ENCODE measurements at places on chromosomes 5 and 9.

DNA sequence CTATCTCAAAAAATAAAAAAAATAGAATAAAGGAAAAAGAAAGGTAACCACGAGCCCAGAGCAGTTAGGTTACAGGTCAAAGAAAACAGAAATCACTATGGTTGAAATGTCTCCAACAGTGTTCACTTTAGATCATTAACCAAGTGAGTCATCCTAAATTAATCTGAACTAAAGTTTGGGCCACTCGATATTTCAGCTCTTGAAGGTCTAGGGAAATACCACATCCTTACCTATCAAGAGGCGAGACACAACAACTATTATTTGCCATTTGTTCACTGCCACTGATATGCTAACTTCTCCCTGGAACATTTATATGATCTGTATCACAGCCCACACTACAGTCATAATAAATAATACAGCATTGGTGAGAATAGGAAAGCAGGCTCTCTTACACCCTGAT is 111.3 kb upstream of the NR5A1 start:
- DNase-seq = no peak

- DNase-seq = peak; percentile 30
These were observed 8.0 kb downstream of the NTNG2 start for GRCh38 chr9:132169672-132170392.

GRCh38 chr5:124654418-124654817 is 92.0 kb downstream of the ZNF608 start:
- DNase-seq = no peak

- no peak for DNase-seq
These were observed 164.9 kb upstream of the PAPPA start for GRCh38 chr9:115988701-115989100.

- DNase-seq = no peak
These were observed 79.0 kb upstream of the RETREG1 start for GRCh38 chr5:16695779-16696178.

Data from stimulated activated CD8-positive, alpha-beta memory T cell treated with anti-CD3 and anti-CD28 coated beads, Interleukin-12 subunit alpha, Interleukin-12 subunit beta, amount 100 ng/mL, for 1 hour (primary cell).